ENCODE measurements at places on chromosomes 2 and 18.
A peak's percentile ranks its signal among the peaks of the same experiment; 100 is the strongest.

GRCh38 chr2:62055724-62056336, 140.1 kb upstream of the B3GNT2 start:
- no peak for DNase-seq

- no peak for DNase-seq
These were observed 271.7 kb upstream of the FSIP2 start for GRCh38 chr2:185466915-185467314.

- no peak for DNase-seq
These were observed 43.6 kb downstream of the NOL10 start for GRCh38 chr2:10646153-10646552.

DNA sequence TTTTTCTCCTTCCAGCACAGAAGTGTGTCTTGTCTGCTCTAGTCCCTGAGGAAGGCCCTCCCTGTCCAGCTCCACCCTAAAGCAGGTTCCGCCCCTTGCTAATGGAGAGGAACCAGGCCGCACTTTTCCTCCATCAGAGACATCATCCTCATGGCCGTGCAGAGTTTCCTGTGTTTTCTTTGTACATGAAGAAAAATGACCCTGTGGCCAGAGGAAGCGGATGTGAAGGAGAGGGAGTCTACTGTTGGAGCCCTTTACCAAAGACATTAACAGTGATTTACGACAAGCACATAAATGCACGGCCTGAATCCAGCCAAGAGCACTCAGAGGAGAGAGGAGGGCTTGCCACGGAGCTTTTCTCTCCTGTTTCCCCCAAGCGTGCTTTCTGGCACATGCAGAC, 109.5 kb downstream of the RNF144A start:
- no peak for DNase-seq

DNA sequence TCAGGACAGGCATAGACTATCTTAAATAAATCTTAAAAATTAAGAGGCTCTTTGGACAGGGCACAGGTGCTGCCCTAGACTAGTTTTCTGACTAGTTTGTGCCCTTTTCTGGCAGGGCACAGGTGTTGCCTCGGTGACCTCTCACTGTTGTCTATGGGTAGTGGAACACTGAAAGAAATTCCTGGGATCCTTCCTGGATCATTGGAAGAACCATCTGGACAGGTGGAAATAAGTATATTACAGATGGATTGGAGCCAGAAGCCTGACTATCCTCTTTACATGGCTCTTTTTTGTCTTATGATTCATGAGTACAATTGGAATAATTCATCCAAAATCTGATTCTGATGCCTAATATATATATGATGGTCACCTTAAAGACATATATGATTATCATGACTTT, 286.6 kb downstream of the RIT2 start:
- DNase-seq = no peak

DNA sequence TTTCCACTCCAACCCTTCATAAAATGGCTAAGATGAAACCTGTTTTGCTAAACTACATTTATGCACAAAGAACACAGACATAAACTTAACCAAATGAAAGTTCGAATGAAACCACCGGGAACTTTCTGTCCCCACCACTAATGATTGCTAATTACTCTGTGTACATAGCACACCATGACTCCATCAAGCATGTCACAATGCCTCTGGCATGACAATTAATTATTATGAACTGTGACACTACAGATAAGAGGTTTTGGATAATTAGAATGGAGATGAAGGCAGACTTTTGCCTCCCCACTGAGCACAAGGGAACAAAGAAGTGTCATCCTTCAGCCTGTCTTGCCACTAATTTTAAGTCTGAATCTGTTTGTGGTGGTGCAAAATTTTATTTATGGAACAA, 1.5 kb downstream of the DAPL1 start:
- DNase-seq = no peak

- no peak for DNase-seq
These were observed 84.8 kb upstream of the TCF4 start for GRCh38 chr18:55672574-55673361.

DNA sequence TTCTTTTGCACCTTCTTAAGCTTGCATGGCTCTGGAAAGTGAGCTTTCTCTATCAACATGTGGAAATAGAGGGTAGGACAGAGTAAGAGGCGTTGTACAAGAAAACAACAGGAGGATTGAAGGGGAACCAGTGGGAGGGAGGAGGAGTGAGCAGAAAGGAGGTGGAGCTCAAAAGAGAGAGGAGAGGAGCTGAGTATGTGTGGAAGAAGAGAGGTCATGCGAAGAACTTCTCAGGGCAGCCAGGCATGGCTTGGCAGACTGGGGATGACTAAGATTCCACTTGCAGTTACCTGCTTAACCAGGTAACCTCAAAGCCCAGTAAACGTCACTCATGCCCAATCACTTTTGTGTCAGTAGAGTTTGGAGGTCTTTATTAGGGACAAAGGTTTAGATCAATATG, 105.1 kb downstream of the BCL2L11 start:
- DNase-seq = no peak

DNA sequence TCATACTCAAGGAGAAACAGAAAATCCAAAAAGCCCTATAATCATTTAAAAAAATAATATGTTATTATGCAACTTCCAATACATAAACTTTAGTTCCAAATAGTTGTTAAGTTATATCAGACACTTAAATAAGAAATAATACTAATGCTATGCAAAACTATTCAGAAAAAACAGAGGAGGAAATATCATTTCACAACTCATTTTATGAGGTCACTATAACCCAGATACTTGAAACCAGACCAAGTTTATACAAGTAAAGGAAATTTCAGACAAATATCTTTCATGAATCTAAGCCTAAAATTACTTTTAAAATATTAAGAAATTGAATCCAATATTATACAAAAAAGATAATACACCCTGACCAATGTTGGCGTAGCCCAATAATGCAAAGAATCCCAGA, 260.8 kb downstream of the CD226 start:
- no peak for DNase-seq

DNA sequence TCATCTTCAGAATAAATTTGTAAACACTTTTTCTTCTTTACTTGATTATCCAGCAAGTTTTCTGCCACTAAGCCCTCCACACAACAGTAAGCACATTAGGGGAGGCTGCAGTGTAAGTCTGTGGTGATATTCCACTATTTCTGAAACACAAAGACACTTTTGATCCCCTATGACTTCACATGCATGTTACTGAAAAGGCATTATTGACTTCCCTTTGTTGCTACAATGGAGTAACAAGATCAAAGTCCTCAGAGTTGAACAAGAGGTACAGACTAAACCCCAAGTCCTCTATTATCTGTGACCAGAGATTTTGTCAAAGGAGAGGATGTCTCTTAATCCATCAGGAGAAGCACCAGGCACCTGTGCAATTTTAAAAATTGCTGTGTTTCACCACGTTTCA, 157.9 kb downstream of the CD226 start:
- DNase-seq = no peak

DNA sequence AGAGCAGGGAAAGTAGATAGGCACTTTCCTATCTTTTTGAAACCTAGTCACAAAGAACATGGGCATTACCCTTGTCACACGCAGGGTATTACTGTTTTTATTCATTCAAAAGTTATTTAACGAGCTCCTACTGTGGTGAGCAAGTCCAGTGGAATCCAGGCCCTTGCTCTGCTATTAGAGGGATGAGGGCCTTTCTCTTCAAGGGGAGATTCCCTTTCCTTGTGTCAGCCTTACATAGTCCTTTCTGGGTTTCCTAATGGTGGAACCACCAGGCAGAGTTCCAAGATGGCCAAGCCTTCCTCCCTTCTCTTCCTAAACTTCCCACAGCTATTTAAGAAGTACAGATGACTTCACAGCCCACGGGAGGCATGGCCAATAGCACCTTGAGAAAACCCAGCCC, 64.6 kb downstream of the SPTBN1 start:
- no peak for DNase-seq

DNA sequence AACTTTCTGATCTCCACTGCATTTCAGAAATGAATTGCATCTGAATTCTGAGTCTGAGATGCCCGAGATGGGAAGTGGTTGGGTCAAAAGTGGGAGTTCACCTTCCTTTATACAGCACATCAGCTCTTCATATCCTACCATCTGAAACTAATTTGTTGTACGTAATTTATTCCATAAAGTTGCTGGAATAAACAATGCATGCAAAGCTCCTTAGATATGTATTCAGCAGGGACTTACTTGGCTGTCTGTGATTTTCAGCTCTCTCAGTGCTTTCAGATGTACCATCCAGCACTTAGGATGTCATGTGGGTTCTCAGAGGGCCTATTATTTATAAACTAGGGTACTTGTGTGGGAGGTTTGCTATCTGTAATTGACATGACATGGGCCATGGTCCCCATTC, 46.9 kb upstream of the EFEMP1 start:
- no peak for DNase-seq

- DNase-seq = no peak
These were observed 41.0 kb downstream of the CDKL4 start for GRCh38 chr2:39202639-39203369.

- DNase-seq = no peak
These were observed 225.8 kb downstream of the ALPK2 start for GRCh38 chr18:58402951-58403702.

DNA sequence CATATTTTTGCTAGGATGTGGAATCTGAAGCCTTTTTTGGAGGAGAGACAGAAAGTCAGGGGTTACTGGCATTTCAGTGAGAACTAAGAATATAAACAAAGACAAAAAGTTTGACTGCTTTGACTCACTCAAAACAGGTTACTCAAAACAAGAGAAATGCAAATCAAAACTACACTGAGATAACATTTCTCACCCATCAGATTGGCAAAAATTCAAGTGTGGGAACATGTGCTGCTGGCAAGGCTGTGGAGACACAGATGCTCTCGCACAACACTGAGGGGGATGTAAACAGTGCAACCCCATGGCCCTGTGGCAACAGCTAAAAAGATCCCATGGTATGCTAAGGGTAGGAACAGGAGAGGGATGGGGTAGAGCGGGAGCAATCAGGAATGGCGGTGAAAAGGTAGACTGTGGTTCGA, 86.6 kb downstream of the DTNB start:
- peak; percentile 61 for DNase-seq

GRCh38 chr2:241637795-241638660, 535 bp downstream of the ATG4B start:
- peak; percentile 56 for DNase-seq

- peak; percentile 37 for DNase-seq
These were observed 48.3 kb downstream of the WDFY1 start for GRCh38 chr2:223896833-223897311.

DNA sequence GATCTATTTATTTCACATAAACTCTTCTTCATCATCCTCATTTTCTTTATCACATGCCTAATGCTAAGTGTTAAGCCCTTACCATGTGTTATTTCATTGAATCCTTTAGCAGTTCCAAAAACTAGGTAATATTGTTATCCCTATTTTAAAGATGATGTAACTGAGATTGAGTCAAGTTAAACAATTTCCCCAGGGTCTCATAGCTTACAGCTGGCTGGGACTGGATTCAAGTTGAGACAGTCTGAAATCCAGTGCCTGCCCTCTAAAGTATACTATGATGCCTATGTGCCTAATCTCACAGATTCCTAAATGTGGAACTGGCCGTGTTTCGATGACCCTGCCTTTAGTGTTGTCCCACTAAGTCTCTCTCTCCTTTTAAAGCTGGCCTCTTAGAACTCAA, 108.5 kb downstream of the MAP2 start:
- no peak for DNase-seq
